ENCODE measurements at places on chromosomes 5 and 9.
A peak's percentile ranks its signal among the peaks of the same experiment; 100 is the strongest.

- DNase-seq, result no peak
Observed at GRCh38 chr5:125654392-125654791, 768.8 kb upstream of the GRAMD2B start.

GRCh38 chr5:91263898-91264297 lies 119.2 kb downstream of the ARRDC3 start:
- no peak for DNase-seq

GRCh38 chr5:36740259-36740898 lies 134.0 kb downstream of the SLC1A3 start:
- DNase-seq, result peak; percentile 6

DNA sequence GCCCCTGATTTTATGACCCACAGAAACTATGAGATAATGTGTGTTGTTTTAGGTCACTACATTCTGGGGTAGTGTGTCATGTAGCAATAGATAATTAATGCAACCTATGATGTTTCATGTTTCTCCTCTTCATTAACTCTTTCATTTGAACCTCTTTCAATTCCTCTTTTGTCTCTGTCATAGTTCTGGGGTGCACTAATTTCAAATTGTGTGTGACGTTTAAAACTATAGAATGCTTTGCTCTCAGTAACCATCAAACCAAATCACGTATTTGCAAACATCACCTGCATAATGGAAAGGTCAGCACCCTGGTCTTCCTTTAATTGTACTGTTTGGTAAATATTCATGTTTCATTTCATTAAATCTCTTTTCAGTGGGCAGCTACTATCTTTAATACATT lies 621.6 kb downstream of the TLR4 start:
- DNase-seq, result no peak

DNA sequence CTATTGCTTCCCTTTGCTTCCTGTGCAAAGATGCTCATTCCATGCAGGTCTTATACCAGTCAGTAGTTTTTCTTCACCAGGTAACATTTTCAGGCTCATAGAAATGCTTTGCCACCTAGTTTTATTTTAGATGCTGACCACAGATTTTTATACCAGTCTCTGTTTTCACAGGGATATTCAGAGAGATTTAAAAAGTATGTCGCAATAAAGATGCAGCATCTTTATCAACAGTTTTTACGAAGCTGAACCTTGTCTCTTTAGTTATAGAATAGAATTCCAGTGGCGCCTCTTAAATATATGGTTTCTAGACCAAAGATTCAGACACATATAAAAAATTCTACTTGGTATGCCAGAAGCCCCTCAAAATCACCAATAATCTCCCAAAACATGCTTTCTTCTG lies 155.7 kb upstream of the PCSK5 start:
- no peak for DNase-seq
